ENCODE measurements at places on chromosomes 6 and 20. TPM values are rescaled to one million over a fixed set of nuclear protein-coding genes. Genes with fewer than 3 reads are reported as not detected.

Gene EPM2A
- total RNA-seq: 27.6 TPM

Gene OR2B6
- total RNA-seq: not detected

Gene ZNF341
- 8.0 TPM for total RNA-seq

Gene NRN1
- 178 TPM for total RNA-seq

Gene ZFP64
- 22.3 TPM for total RNA-seq

Gene LY6G5B
- 7.6 TPM for total RNA-seq

Gene MACROD2
- total RNA-seq: 36.2 TPM

Gene GSTA3
- total RNA-seq: not detected

Gene NKX2-4
- 0.22 TPM for total RNA-seq

Gene MED23
- 32.4 TPM for total RNA-seq

Gene RAD21L1
- total RNA-seq: not detected

Gene LY6G5C
- 8.1 TPM for total RNA-seq

Gene OXT
- not detected for total RNA-seq

Gene E2F3
- 11.8 TPM for total RNA-seq

Gene STMND1
- total RNA-seq: not detected

Gene TSPO2
- not detected for total RNA-seq

Gene BTBD9
- 60.7 TPM for total RNA-seq

Gene EYA2
- 5.6 TPM for total RNA-seq

Gene RNGTT
- 26.6 TPM for total RNA-seq

Gene PRL
- not detected for total RNA-seq

Gene HLA-B
- 191 TPM for total RNA-seq

Gene RIPPLY2
- total RNA-seq: 19.7 TPM

Gene SLC32A1
- 30.4 TPM for total RNA-seq

Gene FILIP1
- 5.1 TPM for total RNA-seq

Gene SLC22A7
- total RNA-seq: not detected

Gene LY86
- total RNA-seq: 3.0 TPM

Gene FOXC1
- total RNA-seq: 9.6 TPM

Gene TREML1
- total RNA-seq: 4.0 TPM

Gene KIF6
- total RNA-seq: 7.4 TPM

Gene ZKSCAN3
- total RNA-seq: 5.7 TPM

Gene BLCAP
- 145 TPM for total RNA-seq

Gene PRDM13
- total RNA-seq: not detected

Data from dorsolateral prefrontal cortex (tissue), 122 donors.